ENCODE measurements at places on chromosomes 3 and 15. TPM values are rescaled to one million over a fixed set of nuclear protein-coding genes. Genes with fewer than 3 reads are reported as not detected.

DNA sequence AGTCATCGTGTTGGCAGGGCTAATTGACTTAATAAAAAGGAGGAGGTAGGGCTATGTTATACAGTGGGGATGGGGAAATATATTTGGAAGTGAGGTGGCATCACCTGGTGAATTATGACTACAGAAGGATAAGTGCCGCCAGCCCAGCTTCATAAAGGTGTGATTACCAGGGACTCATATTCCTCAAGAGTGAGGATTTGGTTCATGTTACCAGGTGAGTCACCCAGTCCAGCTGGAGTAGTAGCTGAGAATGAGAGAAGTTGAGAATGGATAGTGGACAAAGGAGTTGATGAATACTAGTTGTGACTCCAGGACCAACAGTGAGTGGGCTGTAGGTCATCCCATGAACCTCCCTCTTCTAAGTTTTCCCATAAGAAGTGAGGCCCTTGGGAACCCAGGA lies 143.0 kb upstream of the GALNT15 start:
- no peak overlapping the region for H3K27ac ChIP-seq
- H3K36me3 ChIP-seq = no peaks in the 10 kb centered on the region
- H3K4me3 ChIP-seq = no peak overlapping the region
- H3K27me3 ChIP-seq = no peaks in the 10 kb centered on the region

CP gene
- total RNA-seq = 30.2 TPM

CHRNA7 gene
- not detected for total RNA-seq

UBE2E2 gene
- 96.2 TPM for total RNA-seq

- H3K27me3 ChIP-seq = no peaks in the 10 kb centered on the region
- no peak for DNase-seq
- H3K27ac ChIP-seq = no peak overlapping the region
- no peak overlapping the region for H3K4me3 ChIP-seq
- no peaks in the 10 kb centered on the region for H3K4me1 ChIP-seq
Observed at GRCh38 chr3:150306083-150306482, 102.0 kb upstream of the TSC22D2 start.

- DNase-seq = no peak
- H3K27ac ChIP-seq = no peak overlapping the region
- no peaks in the 10 kb centered on the region for H3K27me3 ChIP-seq
- no peaks in the 10 kb centered on the region for H3K36me3 ChIP-seq
Observed at GRCh38 chr3:151425627-151426340, 35.1 kb downstream of the IGSF10 start.

ALDH1L1 gene
- total RNA-seq = 10.8 TPM

DNA sequence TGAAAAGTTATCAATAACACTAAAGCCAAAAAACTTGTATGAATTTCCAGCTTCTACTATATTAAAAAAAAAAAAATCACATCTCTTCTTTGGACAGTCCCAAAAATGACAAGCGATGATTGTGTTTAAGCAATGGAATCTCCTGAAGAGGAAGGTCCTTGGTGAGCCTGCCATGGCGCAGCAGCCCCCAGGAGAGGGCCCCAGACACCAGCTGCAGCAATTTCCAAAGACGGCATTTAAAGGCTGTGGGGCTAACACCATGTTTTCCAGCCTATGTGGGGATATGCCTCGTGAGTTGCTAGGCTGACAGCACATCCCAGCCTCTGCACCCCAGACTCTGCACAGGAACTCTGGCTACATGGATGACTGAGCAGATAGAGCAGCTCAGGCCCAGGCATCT lies 14.7 kb downstream of the SKIC8 start:
- no peaks in the 10 kb centered on the region for H3K36me3 ChIP-seq
- H3K4me1 ChIP-seq = no peaks in the 10 kb centered on the region
- H3K27me3 ChIP-seq = no peaks in the 10 kb centered on the region
- no peak for DNase-seq
- no peak overlapping the region for H3K27ac ChIP-seq

GRCh38 chr3:184360929-184361531 lies 375 bp downstream of the CLCN2 start:
- peaks cover 10% of the 10 kb centered on the region for H3K4me1 ChIP-seq
- DNase-seq = no peak
- H3K27ac ChIP-seq = peak overlapping the region; percentile 99

STARD9 gene
- 18.6 TPM for total RNA-seq

DNA sequence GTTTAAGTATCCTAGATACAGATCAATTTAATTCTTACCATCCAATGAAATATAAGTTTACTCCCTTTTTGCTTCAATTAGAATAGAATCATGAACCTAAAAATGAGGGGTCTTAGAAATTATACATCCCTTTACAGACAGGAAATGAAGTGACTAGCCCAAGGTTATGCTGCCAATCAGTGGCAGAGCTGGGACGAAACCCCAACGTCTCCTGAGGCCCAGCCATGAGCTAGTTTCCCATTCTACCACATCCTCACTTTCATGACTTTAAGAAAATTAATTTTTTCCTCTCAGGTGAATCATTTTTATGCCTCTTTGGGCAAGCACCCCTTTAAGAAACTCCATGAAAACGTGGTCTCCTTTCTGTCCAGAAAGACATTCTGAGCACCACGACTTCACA lies 11.2 kb downstream of the LRIG1 start:
- H3K36me3 ChIP-seq = no peaks in the 10 kb centered on the region
- peak overlapping the region; percentile 75 for H3K27ac ChIP-seq
- no peak overlapping the region for H3K4me3 ChIP-seq
- peaks cover 3% of the 10 kb centered on the region for H3K4me1 ChIP-seq

ITIH1 gene
- total RNA-seq = not detected

GRCh38 chr15:38531509-38531908 lies 33.1 kb downstream of the RASGRP1 start:
- no peaks in the 10 kb centered on the region for H3K4me1 ChIP-seq
- H3K27me3 ChIP-seq = no peaks in the 10 kb centered on the region
- no peak overlapping the region for H3K4me3 ChIP-seq
- H3K27ac ChIP-seq = no peak overlapping the region
- H3K36me3 ChIP-seq = no peaks in the 10 kb centered on the region

- H3K4me1 ChIP-seq = no peaks in the 10 kb centered on the region
- no peak overlapping the region for H3K27ac ChIP-seq
- no peaks in the 10 kb centered on the region for H3K36me3 ChIP-seq
- no peaks in the 10 kb centered on the region for H3K27me3 ChIP-seq
- no peak overlapping the region for H3K4me3 ChIP-seq
- no peak for DNase-seq
Observed at GRCh38 chr3:24004171-24004938, 59.3 kb downstream of the NR1D2 start.

CCDC13 gene
- total RNA-seq = 2.9 TPM

DNA sequence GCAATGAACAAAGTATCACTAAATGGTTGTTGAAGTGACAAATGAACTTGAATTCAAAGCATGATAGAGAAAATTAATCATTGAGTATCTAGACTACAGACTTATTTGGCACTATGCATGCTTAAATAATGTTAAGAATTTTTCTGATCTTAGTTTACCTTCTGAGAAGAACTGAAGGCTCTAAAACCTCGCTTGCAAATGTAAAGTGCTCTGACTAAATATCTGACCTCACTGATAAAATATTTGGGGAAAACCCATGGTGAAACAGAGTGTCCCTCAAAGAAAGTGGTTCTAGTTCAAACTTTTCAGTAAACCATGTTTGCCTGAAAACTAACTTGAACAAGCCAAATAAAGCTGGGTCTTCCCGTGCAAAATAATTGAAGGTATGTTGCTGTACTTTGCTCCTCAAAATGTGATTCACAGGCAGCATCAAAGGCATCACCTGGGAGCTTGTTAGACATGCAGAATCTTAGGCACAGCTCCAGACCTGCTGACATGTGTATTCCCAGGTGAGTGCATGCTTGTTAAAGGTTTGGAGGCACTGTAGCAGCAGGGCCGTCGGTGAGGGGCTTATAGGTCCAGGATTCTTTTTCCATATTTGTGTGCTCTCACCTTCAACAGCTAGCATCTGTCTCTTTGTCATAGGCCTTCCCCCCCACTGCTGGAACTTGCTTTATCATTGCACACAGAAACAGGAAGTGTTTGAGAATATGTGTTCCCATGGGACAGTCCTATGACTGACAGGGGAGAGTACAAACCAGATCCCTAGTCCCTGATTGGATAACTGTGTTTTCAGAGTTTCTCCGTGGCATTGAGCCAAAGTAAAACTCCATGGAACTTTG lies 524.2 kb upstream of the LMCD1 start:
- no peaks in the 10 kb centered on the region for H3K27me3 ChIP-seq
- H3K27ac ChIP-seq = no peak overlapping the region
- no peak for DNase-seq
- no peaks in the 10 kb centered on the region for H3K4me1 ChIP-seq
- no peak overlapping the region for H3K4me3 ChIP-seq

EAF2 gene
- total RNA-seq = 9.2 TPM

ROPN1 gene
- total RNA-seq = 2.3 TPM

SLITRK3 gene
- 0.33 TPM for total RNA-seq

DNA sequence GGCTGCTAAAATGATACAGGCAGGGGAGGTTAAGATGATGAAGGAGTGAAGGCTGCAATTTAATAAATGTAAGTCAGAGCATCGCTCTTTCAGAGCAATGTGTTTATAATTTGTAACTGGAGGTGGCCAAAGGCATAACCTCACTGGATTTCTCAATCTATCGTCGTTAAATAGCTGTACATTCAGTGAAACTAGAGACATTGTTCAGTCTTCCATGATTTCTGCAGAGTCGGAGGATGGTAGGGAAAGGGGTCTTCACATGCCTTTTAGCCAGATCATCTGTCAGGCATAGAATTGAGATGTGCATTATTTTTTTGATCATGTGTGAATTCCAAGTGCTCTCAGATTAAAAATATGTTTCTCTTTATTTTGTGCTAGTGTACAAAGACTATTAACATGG lies 315.4 kb downstream of the OXSM start:
- no peak overlapping the region for H3K4me3 ChIP-seq
- H3K4me1 ChIP-seq = no peaks in the 10 kb centered on the region
- no peak overlapping the region for H3K27ac ChIP-seq
- DNase-seq = no peak
- no peaks in the 10 kb centered on the region for H3K36me3 ChIP-seq

DNA sequence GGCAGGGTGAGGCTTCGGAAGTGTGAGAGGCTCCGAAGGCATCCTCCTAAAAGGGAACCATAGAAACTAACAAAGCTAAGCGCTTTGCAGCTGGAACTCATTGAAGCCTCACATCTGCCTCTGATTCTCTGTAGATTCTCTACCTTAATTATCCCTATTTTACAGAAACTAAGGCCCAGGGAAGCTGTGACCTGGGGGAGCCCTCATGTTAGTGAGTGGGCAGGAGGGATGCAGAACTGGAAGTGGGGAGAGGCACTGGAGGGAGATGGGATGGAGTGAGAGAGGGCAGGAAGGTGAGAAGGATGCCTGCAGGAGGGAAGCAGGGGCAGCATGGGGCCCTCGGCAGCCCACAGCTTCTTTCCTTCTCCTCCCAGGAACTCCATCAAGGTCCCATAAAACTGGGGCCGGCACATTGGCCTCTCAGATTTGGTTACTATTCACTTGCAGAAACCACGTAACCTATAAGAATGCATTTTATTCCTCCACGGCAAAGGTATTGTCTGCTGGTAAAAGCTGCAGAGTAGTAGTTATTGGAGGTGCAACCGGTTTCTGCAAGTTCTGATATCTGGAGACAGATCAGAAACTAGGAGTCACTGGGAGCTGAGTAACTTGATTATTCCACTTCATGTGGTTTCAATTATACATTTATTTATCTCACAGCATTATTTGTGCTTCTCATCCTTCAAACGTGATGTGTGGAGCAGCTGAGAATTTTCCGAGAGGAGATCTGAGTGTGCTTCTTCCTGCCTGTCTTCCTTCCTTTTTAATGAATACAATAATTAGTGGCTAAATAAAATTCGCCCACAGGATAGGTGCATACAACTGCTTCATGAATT lies 24.0 kb upstream of the CHCHD6 start:
- no peaks in the 10 kb centered on the region for H3K27me3 ChIP-seq
- no peak overlapping the region for H3K4me3 ChIP-seq
- H3K27ac ChIP-seq = no peak overlapping the region
- H3K4me1 ChIP-seq = no peaks in the 10 kb centered on the region

NAALADL2 gene
- total RNA-seq = 12.0 TPM

SLC51A gene
- not detected for total RNA-seq

- no peaks in the 10 kb centered on the region for H3K4me1 ChIP-seq
- no peak overlapping the region for H3K4me3 ChIP-seq
- H3K27me3 ChIP-seq = no peaks in the 10 kb centered on the region
- no peak for DNase-seq
- H3K27ac ChIP-seq = no peak overlapping the region
Observed at GRCh38 chr3:56357266-56357665, 111.0 kb downstream of the ERC2 start.

Data from breast epithelium (tissue), 4 donors.